Body of pancreas (tissue), 4 donors: ENCODE measurements at places on chromosomes 4 and X. TPM values are rescaled to one million over a fixed set of nuclear protein-coding genes. Genes with fewer than 3 reads are reported as not detected.

- no peak overlapping the region for H3K4me3 ChIP-seq
- no peaks in the 10 kb centered on the region for H3K36me3 ChIP-seq
Measured at GRCh38 chrX:154719132-154719675, 31.7 kb downstream of the GAB3 start.

GRCh38 chr4:110510955-110511544 lies 35.1 kb downstream of the ENPEP start:
- no peaks in the 10 kb centered on the region for H3K27me3 ChIP-seq
- H3K4me1 ChIP-seq = peaks cover 7% of the 10 kb centered on the region
- DNase-seq = no peak
- H3K4me3 ChIP-seq = no peak overlapping the region
- H3K27ac ChIP-seq = no peak overlapping the region

- no peaks in the 10 kb centered on the region for H3K36me3 ChIP-seq
- no peaks in the 10 kb centered on the region for H3K4me1 ChIP-seq
- no peaks in the 10 kb centered on the region for H3K27me3 ChIP-seq
- H3K27ac ChIP-seq = no peak overlapping the region
- no peak for DNase-seq
Measured at GRCh38 chrX:65578346-65578745, 43.8 kb upstream of the LAS1L start.

GRCh38 chr4:132955146-132955545 lies 193.9 kb upstream of the PCDH10 start:
- H3K4me1 ChIP-seq = no peaks in the 10 kb centered on the region
- H3K27ac ChIP-seq = no peak overlapping the region
- H3K4me3 ChIP-seq = no peak overlapping the region
- H3K36me3 ChIP-seq = no peaks in the 10 kb centered on the region
- DNase-seq = no peak

GRCh38 chrX:39019056-39019455 lies 217.8 kb downstream of the MID1IP1 start:
- no peak overlapping the region for H3K27ac ChIP-seq
- DNase-seq = no peak
- no peaks in the 10 kb centered on the region for H3K27me3 ChIP-seq
- peaks cover 41% of the 10 kb centered on the region for H3K4me1 ChIP-seq

DNA sequence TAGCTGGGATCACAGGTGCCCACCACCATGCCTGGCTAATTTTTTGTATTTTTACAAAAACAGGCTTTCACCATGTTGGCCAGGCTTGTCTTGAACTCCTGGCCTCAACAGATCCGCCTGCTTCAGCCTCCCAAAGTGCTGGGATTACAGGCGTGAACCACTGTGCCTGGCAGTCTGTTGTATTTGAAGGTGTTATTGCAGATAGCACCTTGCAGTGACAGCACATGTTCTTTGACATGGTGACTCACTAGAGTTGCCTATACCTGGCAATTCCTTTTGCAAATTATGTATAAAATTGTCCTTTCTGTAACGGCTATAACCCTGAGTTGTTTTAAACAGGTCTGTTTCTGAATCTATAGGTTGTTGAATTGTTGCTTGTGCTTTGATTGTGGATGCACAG lies 7.9 kb downstream of the OGT start:
- H3K4me1 ChIP-seq = peaks cover 48% of the 10 kb centered on the region
- no peak overlapping the region for H3K27ac ChIP-seq
- DNase-seq = no peak

GRCh38 chrX:81291996-81292395 lies 90.1 kb downstream of the SH3BGRL start:
- no peaks in the 10 kb centered on the region for H3K4me1 ChIP-seq
- H3K4me3 ChIP-seq = no peak overlapping the region
- DNase-seq = no peak
- no peak overlapping the region for H3K27ac ChIP-seq

DNA sequence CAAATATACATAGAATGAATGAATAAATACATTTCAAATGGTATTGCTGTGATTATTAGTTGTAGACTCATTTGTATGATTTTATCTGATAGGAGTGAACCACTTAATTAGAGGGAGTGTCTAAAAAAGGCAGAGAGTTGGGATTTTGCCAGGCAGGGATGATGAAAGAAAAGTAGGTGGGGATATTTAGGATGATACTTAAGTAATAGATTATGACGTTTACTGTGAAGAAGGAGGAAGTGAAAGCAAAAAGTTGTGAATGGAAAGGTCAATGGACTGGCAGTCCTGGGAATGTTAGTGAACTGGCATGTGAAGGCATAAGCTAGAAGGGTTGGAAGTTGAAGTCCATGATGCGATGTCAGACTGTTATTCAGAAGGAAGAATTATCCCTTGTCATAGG lies 917.1 kb downstream of the RAPGEF2 start:
- no peak overlapping the region for H3K27ac ChIP-seq
- no peaks in the 10 kb centered on the region for H3K36me3 ChIP-seq
- H3K4me1 ChIP-seq = no peaks in the 10 kb centered on the region

The SMIM10L2A gene
- 2.9 TPM for total RNA-seq

The NUDT11 gene
- 2.1 TPM for total RNA-seq

The FAM149A gene
- total RNA-seq = 20.8 TPM

- no peaks in the 10 kb centered on the region for H3K36me3 ChIP-seq
- no peaks in the 10 kb centered on the region for H3K4me1 ChIP-seq
- H3K4me3 ChIP-seq = no peak overlapping the region
- H3K27me3 ChIP-seq = no peaks in the 10 kb centered on the region
Measured at GRCh38 chrX:13854003-13854402, 37.1 kb upstream of the GPM6B start.

- no peaks in the 10 kb centered on the region for H3K4me1 ChIP-seq
- no peak for DNase-seq
- no peaks in the 10 kb centered on the region for H3K36me3 ChIP-seq
- H3K4me3 ChIP-seq = no peak overlapping the region
- H3K27ac ChIP-seq = no peak overlapping the region
Measured at GRCh38 chrX:9911487-9911886, 55.7 kb upstream of the CLDN34 start.

- H3K4me1 ChIP-seq = peaks cover 13% of the 10 kb centered on the region
- peak overlapping the region; percentile 48 for H3K4me3 ChIP-seq
- H3K27me3 ChIP-seq = no peaks in the 10 kb centered on the region
- H3K27ac ChIP-seq = peak overlapping the region; percentile 97
- peak; percentile 25 for DNase-seq
Measured at GRCh38 chr4:113760094-113760794, 1.3 kb downstream of the CAMK2D start.

DNA sequence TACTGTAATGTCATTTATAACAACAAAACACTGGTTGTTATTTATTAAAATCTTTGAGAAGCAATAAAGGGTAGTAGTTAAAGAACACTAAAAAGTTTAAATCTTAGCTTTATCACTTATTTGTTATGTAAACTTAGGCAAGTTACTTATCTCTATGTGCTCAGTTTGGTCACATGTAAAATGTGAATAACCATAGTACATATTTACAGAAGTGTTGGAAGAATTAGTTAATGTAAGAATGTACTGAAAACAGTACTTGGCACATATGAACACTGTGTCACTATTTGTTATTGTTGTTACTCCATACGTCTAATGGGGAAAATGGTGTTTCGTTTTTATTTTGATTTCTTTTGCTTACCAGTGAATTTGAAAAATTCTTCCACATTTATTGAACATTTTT lies 9.1 kb downstream of the NEK1 start:
- no peaks in the 10 kb centered on the region for H3K27me3 ChIP-seq
- no peak overlapping the region for H3K27ac ChIP-seq
- no peaks in the 10 kb centered on the region for H3K36me3 ChIP-seq
- peaks cover 9% of the 10 kb centered on the region for H3K4me1 ChIP-seq

GRCh38 chr4:158835226-158836001 lies 66.6 kb downstream of the FNIP2 start:
- no peak for DNase-seq
- no peak overlapping the region for H3K27ac ChIP-seq
- H3K36me3 ChIP-seq = no peaks in the 10 kb centered on the region
- H3K4me3 ChIP-seq = no peak overlapping the region
- H3K4me1 ChIP-seq = peaks cover 44% of the 10 kb centered on the region
- H3K27me3 ChIP-seq = no peaks in the 10 kb centered on the region

- DNase-seq = no peak
- no peak overlapping the region for H3K27ac ChIP-seq
- no peaks in the 10 kb centered on the region for H3K4me1 ChIP-seq
- H3K4me3 ChIP-seq = no peak overlapping the region
- no peaks in the 10 kb centered on the region for H3K36me3 ChIP-seq
- H3K27me3 ChIP-seq = no peaks in the 10 kb centered on the region
Measured at GRCh38 chr4:140893939-140894338, 137.8 kb upstream of the TBC1D9 start.

GRCh38 chr4:20754036-20754435 lies 53.8 kb downstream of the PACRGL start:
- no peak for DNase-seq
- no peaks in the 10 kb centered on the region for H3K36me3 ChIP-seq
- no peaks in the 10 kb centered on the region for H3K27me3 ChIP-seq
- no peaks in the 10 kb centered on the region for H3K4me1 ChIP-seq
- no peak overlapping the region for H3K27ac ChIP-seq

DNA sequence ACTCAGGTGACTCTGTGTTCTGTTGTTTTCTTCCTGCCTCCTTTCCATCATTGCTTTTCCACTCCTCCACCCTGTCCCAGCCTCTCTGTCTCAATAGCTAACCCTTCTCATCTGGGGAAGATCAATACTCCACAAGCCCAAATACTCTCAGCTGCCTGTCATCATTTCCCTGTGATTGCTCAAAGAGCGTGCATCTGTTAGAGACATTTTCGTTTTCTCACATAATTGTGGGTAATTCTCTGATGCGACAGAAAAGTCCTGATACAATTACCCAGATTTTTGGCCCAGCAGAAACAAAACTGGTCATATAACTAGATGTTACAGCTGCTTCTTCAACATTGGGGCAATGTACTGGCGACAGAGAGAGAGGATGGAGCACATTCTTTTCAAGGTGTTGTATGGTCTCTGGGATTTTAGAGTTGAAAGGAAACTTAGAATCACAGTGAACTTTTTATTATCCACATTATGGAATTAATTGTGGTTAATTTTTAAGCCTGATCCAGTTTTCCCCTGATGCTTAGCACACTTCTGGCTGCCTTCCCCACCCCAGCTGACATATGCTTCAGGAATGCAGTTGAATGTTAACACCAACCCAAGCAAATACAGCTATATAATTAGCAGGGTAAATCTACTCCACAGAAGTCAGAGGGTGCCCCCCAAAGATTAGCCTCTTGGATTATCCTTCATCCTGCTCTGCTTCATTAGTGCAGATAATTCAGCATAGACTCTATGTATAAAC lies 171.4 kb upstream of the ANXA3 start:
- no peaks in the 10 kb centered on the region for H3K36me3 ChIP-seq
- no peaks in the 10 kb centered on the region for H3K27me3 ChIP-seq
- no peak overlapping the region for H3K4me3 ChIP-seq
- DNase-seq = peak; percentile 23
- H3K27ac ChIP-seq = no peak overlapping the region

The STATH gene
- total RNA-seq = not detected

DNA sequence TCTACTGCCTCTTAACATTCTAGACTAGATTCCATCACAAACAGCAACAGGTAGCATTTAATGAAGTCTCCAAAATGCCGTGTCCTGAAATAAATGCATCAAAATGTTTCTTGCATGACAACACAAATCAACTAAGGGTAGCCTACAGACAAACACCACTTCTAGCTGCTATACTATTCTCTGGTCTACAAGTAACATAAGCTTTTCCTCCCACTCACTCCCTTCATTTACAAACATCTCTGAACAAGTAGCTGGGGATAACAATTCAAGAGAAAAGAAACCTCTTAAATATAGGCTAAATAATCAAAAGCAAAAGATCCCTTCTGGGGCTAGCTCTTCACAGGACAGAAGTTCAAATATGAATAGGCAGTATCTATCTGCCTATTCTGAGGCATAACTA lies 20.8 kb downstream of the PPP3CA start:
- DNase-seq = no peak
- no peaks in the 10 kb centered on the region for H3K4me1 ChIP-seq
- no peaks in the 10 kb centered on the region for H3K27me3 ChIP-seq
- H3K36me3 ChIP-seq = no peaks in the 10 kb centered on the region
- H3K27ac ChIP-seq = no peak overlapping the region

DNA sequence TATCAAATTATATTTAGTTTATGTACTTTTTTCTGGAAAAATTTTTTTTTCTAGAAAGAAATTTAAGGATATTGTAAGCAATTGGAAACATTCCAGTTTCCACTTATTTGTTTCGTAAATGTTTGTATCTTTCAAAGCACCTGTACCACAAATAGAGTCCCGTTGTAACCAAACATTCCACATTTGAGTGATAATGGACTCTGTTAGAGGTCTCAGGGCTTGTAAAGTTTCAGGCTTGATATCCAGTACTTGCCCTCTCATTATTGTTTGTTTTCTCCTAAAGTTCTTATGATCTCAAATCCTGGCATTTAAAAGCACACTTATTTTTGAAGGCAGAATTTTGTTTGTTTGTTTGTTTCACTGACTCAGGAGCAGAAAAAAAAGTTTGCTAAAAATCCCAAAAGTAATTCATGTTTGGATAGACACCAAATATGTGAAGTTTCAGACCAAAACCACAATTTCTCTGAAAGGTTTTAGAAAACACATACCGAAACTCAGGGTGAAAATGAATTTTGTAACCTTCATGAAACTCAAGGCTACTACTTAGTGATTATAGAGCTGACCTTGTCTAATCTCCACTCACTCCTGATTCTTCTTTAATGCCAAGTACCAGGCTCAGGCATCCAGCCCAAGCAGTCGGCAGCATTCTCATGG lies 5.7 kb upstream of the TMEM192 start:
- DNase-seq = no peak
- H3K4me3 ChIP-seq = no peak overlapping the region
- peaks cover 4% of the 10 kb centered on the region for H3K4me1 ChIP-seq
- no peaks in the 10 kb centered on the region for H3K27me3 ChIP-seq
- H3K27ac ChIP-seq = no peak overlapping the region

GRCh38 chr4:21198683-21199082 lies 498.4 kb downstream of the PACRGL start:
- H3K4me1 ChIP-seq = no peaks in the 10 kb centered on the region
- H3K4me3 ChIP-seq = no peak overlapping the region
- no peaks in the 10 kb centered on the region for H3K27me3 ChIP-seq
- DNase-seq = no peak

DNA sequence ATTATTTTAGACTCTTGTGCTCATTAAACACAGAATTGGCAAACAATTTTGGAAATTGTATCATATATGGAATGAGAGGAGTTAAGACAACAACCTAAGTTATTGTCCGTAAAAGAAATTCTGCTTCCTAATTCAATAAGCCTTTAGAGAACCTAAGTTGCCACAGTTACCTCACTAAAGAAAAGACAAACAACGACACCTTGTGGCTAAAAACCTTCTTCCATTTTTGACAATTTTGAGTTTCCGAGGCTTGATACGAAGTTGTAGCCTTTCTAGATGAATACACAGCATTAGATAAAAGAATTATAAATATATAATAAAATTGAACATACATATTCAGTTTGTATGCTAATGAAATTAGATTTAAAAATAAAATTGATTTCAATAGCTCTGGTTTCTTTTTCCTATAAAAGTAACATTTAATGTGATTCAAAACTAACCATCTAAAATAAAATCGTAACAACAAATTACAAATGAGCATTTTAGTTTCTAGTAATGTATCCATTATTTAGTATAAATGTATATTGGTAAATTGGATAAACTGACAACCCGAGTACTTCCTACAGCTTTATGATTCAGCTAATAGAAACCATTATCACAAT lies 275.1 kb downstream of the GPM6A start:
- H3K4me1 ChIP-seq = no peaks in the 10 kb centered on the region
- no peak overlapping the region for H3K4me3 ChIP-seq
- no peak overlapping the region for H3K27ac ChIP-seq
- no peaks in the 10 kb centered on the region for H3K27me3 ChIP-seq
- no peak for DNase-seq
